Stimulated activated CD8-positive, alpha-beta memory T cell treated with anti-CD3 and anti-CD28 coated beads, Interleukin-4, amount 100 ng/mL, for 1 hour (primary cell): ENCODE measurements at places on chromosomes 1 and 21.

DNA sequence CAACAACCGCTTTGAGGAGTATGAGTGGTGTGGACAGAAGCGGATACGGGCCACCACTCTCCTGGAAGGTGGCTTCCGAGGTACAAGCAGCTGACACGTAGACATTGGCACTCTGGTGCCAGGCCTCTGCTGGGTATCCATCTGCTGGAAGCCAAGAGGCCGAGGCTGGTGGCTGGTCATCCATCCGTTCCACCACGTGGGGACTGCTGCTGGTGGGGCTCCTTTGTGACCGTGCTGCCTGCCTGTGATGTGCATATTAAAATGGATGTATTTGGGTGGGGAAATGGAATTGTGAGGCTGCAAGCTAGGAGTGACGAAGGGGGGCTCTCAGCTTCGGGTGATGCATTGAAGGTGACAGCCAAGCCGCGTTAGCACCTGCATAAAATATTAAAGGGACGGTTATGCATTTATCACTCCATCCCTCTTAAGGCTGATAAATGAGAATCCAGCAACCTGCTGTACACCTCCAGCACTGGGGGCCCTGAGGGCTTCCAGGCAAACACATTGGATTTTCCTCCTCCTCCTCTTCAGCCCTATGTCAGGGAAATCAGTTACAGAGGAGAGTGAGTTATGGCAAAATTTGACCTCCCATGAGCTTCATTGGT lies 38.1 kb downstream of the TMEM53 start:
- no peak for DNase-seq

DNA sequence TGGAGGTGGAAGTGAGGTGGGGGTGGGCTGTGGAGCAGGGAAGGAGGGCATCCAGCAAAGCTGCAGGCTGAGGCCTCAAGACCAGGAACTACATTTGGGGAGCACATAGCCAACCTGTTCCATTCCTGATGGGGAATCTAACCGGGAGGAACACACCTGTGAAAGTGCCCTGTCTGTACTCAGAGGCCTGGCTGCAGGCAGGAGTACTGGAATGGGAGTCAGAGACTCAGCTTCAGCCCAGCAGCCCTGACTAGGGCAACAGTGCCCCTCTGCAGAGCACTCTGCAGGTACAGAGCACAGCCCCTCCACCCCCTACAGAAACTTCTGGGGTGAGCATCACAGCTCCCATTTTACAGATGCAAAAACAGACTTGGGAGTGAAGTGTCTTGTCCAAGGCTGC lies 126.4 kb downstream of the DMRTB1 start:
- DNase-seq, result no peak

- no peak for DNase-seq
Measured at GRCh38 chr1:197336571-197336970, 68.5 kb downstream of the CRB1 start.

DNA sequence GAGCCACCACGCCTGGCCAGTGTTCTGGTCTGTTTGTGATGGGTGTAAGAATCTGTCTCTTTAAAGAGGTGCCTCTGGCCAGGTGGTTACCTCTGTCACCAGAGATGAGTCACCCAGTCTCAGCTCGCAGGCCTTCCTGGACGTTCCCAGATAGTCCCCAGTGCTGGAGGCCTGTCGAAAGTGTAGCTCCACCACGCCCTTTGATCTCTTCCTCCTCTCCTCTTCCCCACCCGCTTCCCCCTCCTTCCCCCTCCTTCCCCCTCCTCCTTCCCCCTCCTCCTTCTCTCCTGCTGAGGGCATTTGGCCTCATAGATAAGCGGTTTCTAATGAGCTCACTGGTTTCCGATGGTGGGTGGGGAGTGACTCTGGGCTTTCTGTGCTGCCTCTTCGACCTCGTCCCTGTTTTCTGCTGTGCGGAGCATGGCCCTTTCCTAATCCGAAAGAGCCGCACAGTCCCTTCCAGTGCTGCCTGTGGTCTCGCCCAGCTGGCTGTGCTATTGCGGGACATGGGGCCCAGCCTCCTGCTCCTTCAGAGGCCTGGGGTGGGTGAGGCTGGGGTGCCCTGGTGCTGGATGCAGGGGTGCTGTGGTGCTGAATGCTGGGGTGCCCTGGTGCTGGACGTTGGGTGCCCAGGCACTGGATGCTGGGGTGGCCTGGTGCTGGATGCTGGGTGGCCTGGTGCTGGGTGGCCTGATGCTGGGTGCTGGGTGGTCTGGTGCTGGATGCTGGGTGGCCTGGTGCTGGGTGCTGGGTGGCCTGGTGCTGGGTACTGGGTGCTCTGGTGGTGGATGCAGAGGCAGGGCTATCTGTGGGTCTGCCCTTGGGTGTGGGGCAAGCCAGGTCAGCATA lies 19.2 kb downstream of the AGPAT3 start:
- no peak for DNase-seq

DNA sequence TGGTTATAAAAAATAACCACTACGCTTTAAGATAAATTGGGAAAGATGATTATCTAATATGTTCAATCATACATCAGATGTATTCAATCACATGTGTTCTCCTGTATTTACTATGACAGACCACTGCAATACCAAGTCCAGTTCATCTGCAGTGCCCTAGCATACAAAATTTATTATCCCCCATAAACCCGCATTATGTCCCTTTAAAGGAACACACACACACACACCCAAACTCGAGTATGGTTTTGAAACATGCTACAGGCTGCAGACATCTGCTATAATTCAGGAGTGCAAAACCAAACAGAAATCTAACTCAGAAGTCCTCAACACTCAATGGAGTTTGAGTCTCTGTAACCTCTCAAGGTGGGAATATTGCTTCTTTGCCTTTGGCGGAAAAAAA lies 14.9 kb downstream of the ODF2L start:
- no peak for DNase-seq
